ENCODE measurements at places on chromosomes 2 and 18. TPM values are rescaled to one million over a fixed set of nuclear protein-coding genes. Genes with fewer than 3 reads are reported as not detected.

KIF1A gene
- 11.1 TPM for polyA plus RNA-seq

COLEC12 gene
- 23.3 TPM for polyA plus RNA-seq

DNA sequence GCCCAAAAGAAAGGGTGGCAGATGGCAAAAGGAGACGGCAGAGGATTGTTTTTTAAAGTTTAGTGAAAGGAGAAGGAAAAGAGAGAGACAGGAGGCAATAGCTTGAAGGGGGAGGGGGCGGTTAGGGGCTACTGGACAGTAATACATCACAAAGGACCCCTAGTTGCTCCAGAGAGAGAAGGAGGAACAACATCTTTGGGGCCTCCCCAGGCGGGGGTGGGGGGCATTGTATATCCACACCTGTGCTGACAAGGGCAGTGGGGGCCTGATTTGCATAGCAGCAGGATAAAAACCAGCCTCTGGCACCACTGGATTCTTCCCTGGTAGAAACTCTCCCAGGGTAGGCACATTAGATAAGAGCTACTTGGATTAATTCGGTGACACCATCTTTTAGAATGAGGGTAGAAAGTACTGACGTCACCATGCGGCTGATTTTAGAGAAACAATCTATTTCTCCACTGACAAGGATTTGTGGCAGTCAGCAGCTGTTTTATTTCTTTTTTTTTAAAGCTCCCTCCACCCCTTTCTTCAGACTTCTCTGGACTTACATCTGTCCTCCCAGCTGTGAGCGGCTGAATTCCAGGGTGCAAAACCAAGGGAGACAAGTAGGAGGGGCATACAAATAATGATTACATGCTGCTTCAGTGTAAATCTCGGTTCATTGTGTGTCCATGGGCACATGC, 199.8 kb upstream of the NRP2 start:
- no peak for DNase-seq

IL36RN gene
- 0.07 TPM for polyA plus RNA-seq

DNA sequence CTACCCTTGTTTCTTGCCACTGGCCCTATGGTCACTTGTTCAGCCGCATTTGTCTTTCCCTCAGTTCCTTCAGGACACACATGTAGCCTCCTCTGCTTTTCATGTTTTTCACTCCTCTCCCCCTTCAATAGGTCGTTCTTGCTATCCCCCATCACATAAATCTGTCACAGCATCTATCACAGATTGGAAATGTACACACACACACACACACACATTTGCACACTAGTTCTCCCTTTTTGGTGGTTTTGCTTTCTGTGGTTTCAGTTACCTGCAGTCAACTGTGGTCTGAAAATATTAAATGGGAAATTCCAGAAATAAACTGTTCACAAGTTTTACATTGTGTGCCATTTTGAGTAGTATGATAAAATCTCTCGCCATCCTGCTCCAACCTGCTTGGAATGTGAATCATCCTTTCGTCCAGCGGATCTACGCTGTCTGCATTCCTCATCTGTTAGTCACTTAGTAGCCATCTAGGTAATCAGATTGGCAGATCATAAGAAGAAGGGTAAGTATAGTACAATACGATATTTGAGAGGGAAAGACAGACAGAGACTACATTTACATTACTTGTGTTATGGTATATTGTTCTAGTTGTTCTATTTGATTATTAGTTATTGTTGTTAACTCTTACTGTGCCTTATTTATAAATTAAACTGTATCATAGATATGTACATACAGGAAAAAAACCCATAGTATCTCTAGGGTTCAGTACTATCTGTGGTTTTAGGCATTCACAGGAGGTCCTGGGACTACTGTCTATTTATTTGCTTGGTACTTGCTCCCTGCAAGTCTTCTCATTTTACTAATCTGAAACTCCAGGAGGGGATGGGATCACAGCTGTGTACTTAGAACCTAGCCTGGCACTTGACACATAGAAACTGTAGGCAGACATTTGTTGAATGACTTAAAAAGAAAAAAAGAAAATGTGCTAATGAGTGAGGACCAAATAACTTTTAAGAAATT, 86.1 kb upstream of the PNPT1 start:
- DNase-seq, result no peak

IL1R1 gene
- 31.9 TPM for polyA plus RNA-seq

WNT6 gene
- polyA plus RNA-seq, result 0.12 TPM

DNA sequence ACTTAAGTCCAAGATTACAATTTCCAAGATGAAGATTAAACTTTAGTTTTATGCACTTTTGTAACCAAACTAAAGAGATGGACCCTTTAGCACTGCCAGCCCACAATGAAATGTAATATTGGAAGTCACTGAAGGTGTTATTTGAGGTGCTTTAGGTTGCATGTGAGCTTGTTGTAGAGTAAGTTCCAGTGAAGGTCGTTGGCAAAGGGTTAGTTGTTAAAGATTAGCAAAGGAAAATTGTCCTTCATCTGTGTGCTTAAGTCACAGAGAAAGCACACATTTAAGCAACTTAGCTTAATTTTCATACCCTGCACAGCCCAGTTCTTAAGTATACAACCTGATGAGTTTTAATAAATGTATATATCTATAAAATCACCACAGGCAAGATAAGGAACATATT, 46.7 kb downstream of the MGAT5 start:
- DNase-seq, result no peak

DNA sequence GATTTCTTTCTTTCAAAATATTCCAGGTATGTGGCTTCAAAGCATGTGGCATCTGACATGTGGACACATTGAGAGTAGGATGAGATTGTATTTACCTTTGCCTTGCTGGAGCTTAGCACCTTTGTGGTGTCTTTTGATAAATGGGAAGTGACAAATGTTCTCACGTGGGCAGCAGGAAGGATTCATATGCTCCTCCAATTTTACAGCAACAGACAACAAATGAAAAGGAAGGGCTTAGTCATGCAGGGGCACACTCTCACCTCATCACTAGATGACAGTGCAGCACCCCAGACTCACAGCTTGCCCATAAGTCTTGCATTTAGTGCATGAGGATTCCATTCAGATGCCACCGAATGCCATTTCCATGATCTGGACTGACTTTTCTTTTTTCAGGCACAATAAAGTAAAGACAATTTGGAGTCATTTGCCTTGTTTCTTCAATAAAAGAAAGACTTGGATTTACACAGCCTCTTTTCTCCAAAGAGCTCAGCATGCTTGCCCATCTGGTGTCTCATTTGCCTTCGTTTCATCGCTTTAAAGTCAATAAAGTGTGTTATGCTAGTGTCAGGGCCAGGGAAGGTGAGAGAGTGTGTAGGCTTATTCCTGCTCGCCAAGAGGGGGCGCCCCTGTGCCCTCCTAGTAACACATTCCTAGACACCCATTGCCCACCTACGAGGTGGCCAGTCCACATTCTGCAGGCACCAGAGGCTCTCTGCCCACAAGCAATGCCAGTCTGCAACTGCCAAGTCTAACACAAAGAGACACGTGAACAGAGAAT, 39.6 kb upstream of the DAPL1 start:
- no peak for DNase-seq

DNA sequence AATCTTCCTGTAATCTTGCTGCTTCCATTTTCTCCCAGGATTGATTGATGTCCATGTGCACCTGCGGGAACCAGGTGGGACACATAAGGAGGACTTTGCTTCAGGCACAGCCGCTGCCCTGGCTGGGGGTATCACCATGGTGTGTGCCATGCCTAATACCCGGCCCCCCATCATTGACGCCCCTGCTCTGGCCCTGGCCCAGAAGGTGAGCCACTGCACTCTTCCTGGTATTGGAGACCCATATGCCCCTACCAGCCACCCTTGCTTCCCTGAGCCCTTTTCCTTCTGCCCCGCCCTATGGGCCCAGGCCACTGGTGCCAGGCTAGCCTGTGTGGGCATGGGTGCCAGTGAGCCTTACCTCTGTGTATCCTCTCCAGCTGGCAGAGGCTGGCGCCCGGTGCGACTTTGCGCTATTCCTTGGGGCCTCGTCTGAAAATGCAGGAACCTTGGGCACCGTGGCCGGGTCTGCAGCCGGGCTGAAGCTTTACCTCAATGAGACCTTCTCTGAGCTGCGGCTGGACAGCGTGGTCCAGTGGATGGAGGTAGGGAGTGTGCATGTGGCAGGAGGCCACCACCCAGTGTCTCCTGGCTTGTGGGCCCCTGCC, 20.3 kb downstream of the CAD start:
- DNase-seq, result no peak

LHCGR gene
- 0.37 TPM for polyA plus RNA-seq
